Tongue (tissue), 3 donors: ENCODE measurements at places on chromosomes 3 and 15. TPM values are rescaled to one million over a fixed set of nuclear protein-coding genes. Genes with fewer than 3 reads are reported as not detected.

- no peak for DNase-seq
These were observed 239.9 kb upstream of the TPM1 start for GRCh38 chr15:62802612-62803011.

- no peak for DNase-seq
These were observed 24.8 kb downstream of the IL16 start for GRCh38 chr15:81221449-81221848.

- no peak for DNase-seq
These were observed 702.0 kb downstream of the GRM7 start for GRCh38 chr3:7562892-7563291.

DNA sequence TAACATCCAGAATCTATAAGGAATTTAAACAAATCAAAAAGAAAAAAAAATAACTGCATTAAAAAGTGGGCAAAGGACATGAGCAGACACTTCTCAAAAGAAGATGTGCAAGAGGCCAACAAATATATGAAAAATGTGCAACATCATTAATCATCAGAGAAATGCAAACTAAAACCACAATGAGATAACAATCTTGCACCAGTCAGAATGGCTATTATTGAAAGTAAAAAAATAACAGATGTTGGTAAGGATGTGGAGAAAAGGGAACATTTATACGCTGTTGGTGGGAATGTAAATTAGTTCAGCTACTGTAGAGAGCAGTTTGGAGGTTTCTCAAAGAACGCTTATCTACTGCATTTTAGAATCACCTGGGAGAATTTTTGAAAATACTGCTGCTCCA lies 186.1 kb downstream of the OTOL1 start:
- no peak for DNase-seq

- DNase-seq, result no peak
These were observed 7.2 kb upstream of the GMPS start for GRCh38 chr3:155863072-155863784.

GOLGA6L4 gene
- 2.6 TPM for total RNA-seq

DNA sequence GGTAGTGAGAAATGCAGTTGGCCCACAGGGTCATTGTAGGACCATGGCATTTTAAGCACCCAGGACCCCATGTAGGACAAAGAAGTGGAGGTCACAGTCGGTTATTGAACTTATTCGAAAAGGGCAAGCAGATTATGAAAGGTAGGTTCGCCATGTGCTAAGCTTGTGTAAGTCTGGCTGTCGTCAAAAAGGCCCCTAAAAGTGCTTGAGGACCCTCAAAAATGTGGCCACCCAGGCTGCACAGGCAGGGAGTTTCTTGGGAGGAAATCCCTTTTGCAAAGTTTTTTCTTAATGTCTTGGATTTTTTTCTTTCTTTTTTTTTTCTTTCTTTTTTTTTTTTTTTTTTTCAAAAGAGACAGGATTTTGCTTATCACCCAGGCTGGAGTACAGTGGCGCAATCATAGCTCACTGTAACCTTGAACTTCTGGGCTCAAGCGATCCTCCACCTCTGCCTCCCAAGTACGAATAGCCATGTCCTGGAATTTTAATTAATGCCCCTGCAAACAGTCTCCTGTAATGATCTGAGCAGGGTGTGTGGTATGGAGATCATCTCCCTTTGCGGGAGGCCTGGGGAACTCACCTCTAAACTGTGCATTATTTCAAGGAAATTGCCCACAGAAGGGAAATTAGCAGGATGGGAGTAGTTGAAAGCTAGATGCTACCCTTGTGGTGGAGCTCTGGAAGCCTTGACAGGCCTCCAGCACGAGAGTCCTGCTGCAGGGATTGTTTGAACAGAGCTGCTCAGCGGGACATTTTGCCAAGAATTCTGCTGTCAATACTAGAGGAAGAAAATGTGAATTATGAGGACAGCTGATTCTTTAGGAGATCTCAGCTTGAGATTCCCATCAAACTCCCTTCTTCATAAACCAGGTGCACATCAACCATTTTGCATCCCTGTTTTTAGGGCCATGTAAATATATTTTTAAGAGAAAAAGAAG lies 28.4 kb downstream of the THSD4 start:
- DNase-seq, result peak; percentile 70

PLA2G4F gene
- 1.5 TPM for total RNA-seq

DUOX2 gene
- 2.1 TPM for total RNA-seq

- no peak for DNase-seq
These were observed 52.8 kb downstream of the CLASP2 start for GRCh38 chr3:33665294-33665693.

DNA sequence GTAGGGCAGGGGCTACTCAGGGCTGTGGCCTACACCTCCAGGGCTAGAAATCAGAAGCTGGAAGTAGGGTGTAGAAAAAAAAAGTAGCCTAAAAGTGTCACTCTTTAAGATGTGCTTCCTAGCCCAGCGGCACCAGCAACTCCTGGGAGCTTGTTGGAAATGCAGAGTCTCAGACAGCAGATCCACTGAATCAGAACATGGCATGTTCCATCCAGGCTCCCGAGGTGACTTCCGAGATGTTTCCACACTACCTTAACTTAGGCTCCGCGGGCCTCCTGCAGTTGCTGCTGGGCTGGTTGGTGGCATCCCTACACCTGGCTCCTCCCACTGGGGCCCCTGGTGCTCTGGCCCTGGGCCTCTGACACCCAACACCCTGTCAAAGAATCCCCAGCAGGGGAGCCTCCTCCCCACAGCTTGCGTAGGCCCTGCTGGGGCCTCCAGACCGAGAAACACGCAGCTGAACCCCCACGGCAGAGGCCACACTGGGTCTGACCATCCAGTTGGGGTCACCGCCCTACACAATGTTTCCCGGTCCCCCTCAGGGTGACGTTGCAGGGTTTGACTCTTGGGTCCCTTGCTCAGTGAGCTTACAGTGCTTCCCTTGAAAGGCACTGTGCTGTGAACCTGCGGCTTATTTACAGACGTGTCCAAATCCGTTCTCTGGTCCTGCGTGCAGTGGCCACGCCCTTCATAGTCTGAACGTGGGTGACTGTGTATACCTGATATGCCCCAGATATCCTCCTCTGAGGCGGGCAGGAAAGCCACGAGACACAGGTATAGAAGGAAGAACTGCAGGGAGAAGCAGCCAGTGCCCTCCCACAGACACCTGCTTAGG lies 46.5 kb downstream of the FAM174B start:
- DNase-seq, result no peak

GRCh38 chr3:52710512-52710911 lies 4.6 kb downstream of the SPCS1 start:
- no peak for DNase-seq

- DNase-seq, result no peak
These were observed 12.2 kb upstream of the SLC7A14 start for GRCh38 chr3:170598091-170598502.

- peak; percentile 55 for DNase-seq
These were observed 19.1 kb upstream of the CHST2 start for GRCh38 chr3:143100451-143100850.

ADGRG7 gene
- total RNA-seq, result not detected

GRCh38 chr3:194640829-194641228 lies 7.6 kb upstream of the TMEM44 start:
- DNase-seq, result no peak

IGSF11 gene
- 4.0 TPM for total RNA-seq
